HFFc6 (cell line): ENCODE measurements at places on chromosomes 12 and 14.

- DNase-seq: no peak
Observed at GRCh38 chr14:90194706-90195105, 61.6 kb upstream of the PSMC1 start.

DNA sequence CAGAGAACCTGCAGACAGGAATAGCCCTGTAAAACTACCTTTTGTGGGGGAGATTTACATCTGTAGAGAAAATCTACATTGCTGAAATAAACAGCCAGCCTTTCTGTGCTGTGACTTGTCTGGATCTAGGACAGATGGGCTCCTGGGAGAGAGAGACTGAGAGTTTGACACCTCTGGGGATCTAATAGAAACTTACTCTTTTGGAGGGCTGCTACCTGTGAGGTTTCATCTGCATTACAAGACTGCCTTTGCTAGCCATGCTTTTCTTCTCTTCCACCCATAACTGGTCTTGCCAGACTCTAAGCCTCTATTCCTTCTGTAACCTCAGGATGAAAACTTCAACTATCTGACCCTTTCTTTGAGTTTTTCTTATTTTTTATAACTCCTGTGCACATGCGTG lies 452.6 kb downstream of the ZFP36L1 start:
- DNase-seq: no peak

DNA sequence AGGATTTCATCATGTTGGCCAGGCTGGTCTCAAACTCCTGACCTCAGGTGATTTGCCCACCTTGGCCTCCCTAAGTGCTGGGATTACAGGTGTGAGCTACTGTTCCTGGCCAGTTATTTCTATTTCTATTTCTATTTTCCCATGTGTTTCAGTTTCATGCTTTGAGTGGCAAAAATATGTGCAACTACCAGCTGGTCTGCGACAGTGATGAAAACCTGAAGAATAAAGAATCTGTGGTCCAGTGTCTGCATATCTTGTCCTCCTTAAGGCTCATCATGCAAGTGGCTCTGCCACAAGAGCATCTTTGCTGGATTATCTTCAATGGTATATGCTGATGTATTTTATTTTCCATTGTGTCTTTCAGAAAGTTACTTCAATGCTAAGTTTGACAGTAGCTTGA lies 17.4 kb downstream of the CFAP54 start:
- no peak for DNase-seq

GRCh38 chr14:20772650-20773049 lies 4.4 kb downstream of the EDDM3B start:
- no peak for DNase-seq

DNA sequence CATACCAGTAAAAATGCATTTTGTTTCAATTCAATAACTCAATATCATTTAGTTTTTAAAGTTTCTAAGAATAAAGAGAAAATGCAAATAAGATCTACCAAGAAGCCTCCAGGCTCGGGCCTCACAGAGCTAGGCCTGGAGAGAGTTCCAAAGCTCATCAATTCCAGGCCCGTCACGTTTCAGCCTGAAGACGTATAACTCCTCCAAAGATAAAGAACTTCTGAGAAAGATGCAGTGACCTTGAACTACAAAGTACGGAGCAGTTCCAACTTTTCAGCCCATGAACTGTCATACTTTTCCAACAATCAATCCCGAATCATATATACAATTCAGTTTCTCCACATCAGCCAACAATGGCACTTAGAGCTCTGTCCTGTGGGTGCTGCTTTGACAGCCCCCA lies 17.8 kb downstream of the CORO1C start:
- no peak for DNase-seq

GRCh38 chr12:83477696-83478095 lies 791.0 kb downstream of the TMTC2 start:
- no peak for DNase-seq

DNA sequence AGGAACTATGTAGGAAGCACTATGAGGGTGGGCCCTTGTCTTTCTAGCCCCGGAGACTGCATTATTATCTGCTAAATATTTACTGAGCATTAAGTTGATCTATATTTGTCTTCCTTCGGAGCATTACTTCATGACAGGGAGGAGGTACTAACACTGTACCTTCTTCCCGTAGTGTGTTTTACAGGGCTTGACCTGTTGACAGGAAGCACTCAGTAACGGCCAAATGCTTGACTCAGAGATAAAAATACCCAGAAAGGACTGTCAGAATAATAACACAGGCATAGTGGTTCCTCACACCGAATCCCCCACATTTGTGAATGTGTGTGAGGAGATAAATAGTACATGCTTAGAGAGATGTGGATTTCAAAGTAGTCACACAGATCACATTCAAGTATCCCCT lies 466.6 kb downstream of the EGLN3 start:
- DNase-seq: no peak

DNA sequence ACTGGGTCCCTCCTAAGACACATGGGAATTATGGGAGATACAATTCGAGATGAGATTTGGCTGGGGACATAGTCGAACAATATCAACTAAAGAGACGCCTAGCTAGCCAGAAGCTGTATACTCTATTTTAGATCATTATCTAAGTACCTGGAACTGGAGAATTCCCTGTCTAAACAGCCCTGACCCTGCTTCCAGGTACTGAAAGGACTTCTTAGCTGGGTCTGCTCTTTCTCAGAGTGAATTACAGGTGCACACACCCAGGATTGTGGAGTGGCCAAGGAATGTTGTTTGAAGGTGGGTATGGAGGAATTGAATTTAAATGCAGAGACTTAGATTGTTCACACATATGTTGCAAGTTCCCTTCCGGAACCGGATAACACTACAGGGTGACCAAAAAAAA lies 733.0 kb downstream of the RPS29 start:
- no peak for DNase-seq

DNA sequence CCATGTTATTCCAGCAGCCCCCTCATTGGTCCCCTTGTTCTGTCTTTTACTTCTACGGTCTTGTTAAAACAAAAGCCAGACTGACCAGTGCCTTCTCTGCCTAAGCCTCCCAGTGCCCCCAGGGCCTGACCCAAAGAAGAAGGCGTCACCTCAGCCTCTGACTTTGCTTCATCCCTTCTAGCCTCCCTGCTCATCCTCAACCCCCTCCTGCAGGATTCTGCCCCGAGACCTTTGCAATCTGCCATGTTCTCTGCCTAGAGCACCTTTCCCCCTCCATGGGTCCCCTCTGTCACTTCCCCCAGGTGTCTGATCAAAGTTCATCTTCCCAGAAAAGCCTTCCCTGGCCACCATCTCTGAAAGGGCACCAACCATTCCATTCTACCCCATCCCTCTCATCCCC lies 7.9 kb upstream of the RBM19 start:
- no peak for DNase-seq
